ENCODE measurements at places on chromosomes 1 and 21.

DNA sequence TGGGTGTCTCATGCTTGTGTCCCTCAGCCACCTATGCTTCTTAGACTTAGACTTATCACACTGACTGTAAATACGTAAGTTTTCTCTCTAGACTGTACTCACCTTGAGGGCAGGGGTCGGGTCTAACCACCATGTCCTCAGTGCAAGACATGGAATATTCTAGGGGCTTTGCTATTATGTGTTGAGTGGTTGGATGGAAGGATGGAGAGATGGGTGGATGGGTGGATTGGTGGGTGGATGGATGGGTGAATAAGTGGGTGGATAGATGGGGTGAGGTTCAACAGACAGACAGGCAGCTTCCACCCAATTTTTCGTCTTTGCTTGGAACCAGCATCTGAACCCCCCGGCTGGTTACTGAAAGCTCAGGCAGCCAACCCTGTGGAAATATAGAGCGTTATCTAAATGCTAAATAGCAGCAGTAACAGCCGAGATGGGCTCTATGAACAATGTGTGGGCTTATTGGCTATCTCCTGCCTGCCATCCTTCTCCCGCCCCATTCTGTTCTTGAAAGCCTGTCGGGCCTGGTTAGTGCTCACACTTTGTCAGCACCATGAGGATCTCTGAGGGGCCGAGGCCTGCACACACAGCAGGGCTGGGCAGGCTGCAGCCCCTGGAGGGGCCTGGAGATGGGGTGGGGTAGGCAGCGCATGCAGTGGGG is 130.7 kb downstream of the ACTL8 start:
- no peak for DNase-seq

DNA sequence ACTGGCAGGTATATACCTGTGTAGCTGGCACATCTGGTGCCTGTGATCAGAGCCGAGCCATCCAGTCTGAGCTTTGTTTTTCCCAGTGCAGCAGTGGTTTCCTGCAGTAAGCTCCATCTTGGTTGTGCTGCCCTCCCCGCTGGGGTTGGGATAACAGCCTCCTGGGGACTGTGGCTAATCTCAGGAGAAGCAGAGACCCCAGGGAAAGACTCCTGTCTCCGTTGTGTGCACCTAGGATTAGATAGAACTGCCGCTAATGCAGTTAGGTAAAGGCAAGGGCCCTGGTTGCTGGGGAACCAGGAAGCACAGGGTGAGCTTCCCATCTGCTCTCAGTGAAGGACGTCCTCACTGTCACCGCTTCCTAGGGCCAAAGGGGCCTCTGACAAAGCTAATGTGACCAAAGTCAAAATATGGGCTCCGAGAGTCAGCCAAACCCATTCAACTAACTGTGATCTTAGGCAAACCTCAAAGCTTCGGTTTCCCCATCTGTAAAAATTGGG is 20.0 kb downstream of the ROR1 start:
- DNase-seq, result no peak

DNA sequence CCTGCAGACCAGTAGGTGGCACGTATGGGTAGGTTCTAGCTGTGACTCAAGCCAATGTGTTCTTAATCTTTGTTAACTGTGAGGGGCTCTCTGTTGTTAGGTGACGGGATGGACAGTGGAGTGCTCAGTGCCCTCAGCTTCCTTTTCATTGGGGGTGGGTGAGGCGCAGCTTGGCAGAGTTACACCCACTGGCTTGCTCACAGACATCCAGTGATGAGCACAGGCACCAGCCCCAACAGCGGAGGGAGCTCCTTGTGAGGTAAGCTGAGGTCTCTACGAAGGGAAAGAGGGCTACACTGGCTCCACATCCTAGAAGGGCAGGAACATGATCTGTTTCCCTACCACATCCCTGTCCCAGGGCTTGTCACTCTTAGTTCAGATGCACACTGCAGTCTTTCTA is 871.3 kb downstream of the LRRIQ3 start:
- no peak for DNase-seq

- DNase-seq, result peak; percentile 43
These were observed 70.8 kb downstream of the KIF26B start for GRCh38 chr1:245225322-245226202.

GRCh38 chr1:211710566-211711314 is 35.3 kb upstream of the NEK2 start:
- DNase-seq, result no peak

- DNase-seq, result peak; percentile 78
These were observed 20.0 kb upstream of the ALDH4A1 start for GRCh38 chr1:18922319-18922726.

DNA sequence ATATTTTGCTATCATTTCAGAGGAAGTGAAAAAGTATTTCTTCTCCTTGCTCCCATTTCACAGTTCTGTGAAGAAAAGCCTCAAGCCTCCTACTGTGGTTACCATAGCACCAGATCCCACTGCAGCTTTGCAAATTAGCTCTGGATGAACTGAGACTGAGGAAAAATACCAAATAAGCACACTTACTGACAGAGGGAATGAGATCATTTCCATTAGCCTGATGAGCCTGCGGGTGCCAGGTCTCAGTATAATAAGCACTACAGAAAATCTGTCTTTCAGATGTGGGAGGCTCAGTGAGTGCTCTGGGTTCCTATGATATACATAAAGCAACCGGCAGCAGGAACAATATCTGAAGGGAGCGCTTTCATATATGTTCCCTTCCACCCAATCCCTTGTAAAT is 21.4 kb downstream of the XKR8 start:
- no peak for DNase-seq

Data from brain microvascular endothelial cell (primary cell).